ENCODE measurements at places on chromosomes 2 and 18.

GRCh38 chr2:158144914-158145625, 43.4 kb downstream of the UPP2 start:
- DNase-seq: no peak

GRCh38 chr18:52344881-52345280, 4.9 kb downstream of the DCC start:
- DNase-seq: no peak

- DNase-seq: no peak
Observed at GRCh38 chr2:63051042-63051794, 588 bp downstream of the OTX1 start.

GRCh38 chr18:67216846-67217245, 299.7 kb downstream of the DSEL start:
- no peak for DNase-seq

- DNase-seq: no peak
Observed at GRCh38 chr18:8279781-8280330, 329.4 kb upstream of the RAB12 start.

GRCh38 chr2:237256887-237257286, 157.1 kb downstream of the COL6A3 start:
- peak; percentile 37 for DNase-seq

GRCh38 chr2:177014946-177015345, 197.6 kb upstream of the HNRNPA3 start:
- no peak for DNase-seq

DNA sequence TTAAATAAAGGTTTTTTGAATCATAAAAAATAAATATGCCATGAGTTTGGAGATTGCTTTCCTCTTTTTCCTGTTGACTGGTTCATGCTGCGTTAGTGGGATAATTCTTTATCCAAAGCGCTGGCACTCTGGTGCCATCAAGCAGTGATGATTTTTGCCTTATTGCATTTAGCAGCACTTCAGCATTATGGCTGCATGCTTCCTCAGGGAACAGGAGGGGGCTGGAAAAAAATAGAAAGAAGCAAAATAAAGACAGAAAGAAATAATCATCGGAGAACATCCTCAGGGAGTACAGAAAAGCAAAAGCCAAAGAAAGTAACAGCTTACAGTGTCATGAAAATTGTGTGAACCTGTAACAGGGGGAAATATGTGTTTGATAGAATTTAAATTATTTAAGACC, 1408.2 kb upstream of the PIK3C3 start:
- DNase-seq: no peak

GRCh38 chr18:61466736-61467135, 133.5 kb downstream of the CDH20 start:
- no peak for DNase-seq

- DNase-seq: no peak
Observed at GRCh38 chr2:176025932-176026331, 23.9 kb upstream of the LNPK start.

GRCh38 chr2:64979744-64980143, 9.5 kb upstream of the SLC1A4 start:
- no peak for DNase-seq

- DNase-seq: peak; percentile 8
Observed at GRCh38 chr2:203878063-203878462, 10.5 kb downstream of the CTLA4 start.

DNA sequence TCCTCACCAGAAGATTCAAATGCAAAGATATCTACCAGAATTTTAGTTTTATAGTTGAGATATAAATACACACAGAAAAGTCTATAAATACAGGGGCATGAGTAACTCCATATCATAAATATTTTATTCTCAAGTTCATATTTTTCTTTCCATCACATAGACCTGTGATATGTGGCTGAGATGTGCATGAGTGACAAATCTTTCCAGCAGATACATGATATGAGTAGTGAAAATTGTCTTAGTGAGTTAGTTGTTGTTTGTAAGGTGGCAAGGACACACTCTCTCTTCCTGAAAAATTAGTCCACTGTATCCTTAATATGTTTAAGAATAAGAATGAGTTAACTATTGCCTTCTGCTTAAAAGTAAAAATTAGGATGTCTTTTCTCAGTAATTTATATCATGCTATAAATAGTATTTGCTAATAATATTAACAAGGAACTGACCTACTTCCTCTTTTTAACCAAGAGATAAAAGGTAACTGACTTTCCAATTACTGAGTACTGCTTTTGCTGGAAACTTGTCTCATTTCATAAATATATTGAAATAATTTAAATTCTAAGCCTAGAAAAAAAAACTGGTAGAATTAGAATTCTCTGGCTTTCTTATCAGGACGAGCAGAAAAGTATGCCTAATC, 85.2 kb upstream of the SESTD1 start:
- DNase-seq: no peak

GRCh38 chr2:240437861-240438809, 2.7 kb downstream of the GPC1 start:
- DNase-seq: no peak

GRCh38 chr2:169158874-169159273, 89.5 kb downstream of the DHRS9 start:
- DNase-seq: no peak

- DNase-seq: no peak
Observed at GRCh38 chr2:204108781-204109295, 172.3 kb downstream of the ICOS start.

- DNase-seq: peak; percentile 51
Observed at GRCh38 chr18:31598021-31598805, 6.5 kb downstream of the TTR start.

- DNase-seq: no peak
Observed at GRCh38 chr2:207284556-207285472, 119.1 kb upstream of the KLF7 start.

DNA sequence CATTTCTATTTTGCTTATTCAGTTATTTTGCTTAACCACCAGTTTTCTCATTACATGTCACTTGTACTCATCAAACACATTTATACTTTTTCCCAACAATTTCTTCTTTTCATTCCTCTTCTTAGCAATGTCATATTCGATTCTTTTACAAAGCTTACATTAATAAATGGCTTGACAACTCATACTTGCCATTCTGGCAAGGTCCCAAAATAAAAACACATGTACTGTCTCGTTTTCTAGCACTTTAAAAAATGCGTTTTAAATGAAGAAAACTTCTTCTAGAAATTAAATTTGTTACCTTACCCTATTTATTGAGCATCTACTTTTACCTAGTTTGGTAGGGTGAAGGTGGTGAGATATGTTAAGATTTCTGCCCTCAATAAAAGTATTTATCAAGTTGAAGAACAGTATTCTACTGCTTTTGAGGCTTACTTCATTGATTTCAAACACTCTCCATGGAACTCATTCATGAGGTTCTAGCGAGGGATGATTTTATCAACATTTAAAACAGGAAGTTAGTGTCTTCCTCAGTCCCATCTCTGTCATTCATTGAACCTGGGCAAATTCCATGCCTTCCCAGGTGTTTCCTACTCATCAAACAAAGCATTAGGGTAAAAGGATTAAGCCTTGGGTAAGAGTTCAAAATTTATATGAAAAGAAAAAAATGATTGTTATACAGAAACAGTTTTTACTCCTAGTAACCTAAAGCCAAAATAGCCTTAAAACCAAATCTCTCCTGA, 52.6 kb downstream of the CALCRL start:
- no peak for DNase-seq

DNA sequence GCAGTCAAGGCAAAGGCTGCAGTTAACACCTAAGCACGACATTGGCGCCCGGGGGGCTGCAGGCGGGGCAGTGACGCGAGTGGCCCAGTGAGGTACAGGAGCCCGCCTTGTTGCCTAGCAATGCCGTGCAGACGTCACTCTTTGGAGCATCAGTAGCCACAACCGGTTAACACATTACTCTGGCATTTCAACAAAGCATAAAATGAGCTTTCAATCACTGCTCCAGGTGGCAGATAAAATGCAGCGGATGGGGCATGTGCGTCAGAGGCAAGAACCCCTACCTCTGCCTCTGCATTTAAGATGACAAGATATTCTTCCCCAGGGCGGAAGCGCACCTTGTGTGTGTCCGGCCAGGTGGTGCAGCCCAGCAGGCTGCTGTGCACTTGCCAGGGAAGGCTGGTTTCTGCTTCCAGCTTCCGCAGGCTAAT, 139.4 kb downstream of the MTCL1 start:
- peak; percentile 72 for DNase-seq

DNA sequence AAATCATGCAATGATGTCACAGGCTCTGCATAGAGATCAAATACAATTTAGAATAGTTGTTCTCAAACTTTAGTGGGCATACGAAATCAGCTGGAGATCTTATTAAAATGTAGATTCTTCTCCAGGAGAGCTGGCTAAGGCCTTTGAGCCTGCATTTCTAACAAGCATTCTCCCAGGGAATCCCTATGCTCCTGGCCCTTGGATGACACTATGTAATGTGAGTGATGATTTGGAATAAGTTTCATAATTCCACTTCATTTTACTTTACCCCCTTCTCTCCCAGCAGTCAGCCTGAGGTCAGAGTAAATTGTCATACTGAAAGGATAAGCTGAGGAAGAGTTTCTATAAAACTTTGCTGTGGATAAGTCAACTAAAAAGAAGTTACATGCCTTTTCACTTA, 189.1 kb downstream of the UBE2E3 start:
- DNase-seq: no peak

DNA sequence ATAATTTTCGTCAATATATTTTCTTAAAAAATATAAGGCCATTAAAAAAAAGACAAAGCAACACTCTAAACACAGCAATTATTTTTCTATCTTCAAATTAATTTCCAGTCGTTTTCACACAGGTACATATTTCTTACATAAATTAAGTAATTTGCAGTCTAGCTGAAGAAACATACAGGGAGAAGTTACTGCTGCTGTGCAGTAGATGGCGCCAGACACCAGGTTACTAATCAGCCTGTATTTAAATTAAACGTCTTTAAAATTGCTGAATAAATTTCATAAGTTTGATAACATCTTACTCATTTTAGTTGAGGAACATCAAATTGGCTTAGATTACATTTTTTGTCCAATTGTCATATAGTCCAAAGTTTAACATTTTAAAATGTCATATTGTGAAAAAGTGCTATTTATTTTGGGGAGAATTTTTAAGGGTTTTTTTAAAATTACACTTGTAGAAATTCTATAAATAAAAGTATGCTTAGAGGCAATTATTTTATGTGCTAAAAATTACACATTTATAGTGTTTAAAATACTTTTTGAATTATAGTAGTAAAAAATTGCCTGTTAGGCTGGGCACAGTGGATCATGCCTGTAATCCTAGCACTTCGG, 88.4 kb downstream of the PMAIP1 start:
- peak; percentile 50 for DNase-seq

GRCh38 chr2:24221343-24222050, 46.6 kb downstream of the FAM228A start:
- no peak for DNase-seq

- peak; percentile 94 for DNase-seq
Observed at GRCh38 chr2:58042486-58042970, 4.1 kb upstream of the VRK2 start.

DNA sequence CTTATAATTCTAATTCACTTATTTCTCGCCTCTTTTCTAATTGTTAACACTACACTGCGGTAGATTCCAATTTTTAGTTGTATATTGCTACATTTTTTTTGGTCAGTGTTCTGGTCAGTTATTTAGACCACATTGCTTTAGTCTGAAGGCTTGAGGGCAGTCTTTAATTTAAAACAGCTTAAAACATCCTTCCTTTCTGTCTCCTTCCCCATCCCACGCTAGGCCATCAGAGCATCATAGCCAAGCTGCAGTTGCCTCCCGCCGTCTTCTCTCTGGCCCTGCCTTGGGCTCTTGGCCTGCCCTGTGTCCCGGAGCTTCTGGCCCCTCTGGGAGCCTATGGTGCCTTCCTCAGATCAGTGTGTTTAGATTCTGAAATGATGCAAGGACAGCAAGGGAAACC, 52.6 kb upstream of the GLI2 start:
- DNase-seq: no peak

GRCh38 chr2:1947316-1947715, 203.0 kb upstream of the PXDN start:
- no peak for DNase-seq

DNA sequence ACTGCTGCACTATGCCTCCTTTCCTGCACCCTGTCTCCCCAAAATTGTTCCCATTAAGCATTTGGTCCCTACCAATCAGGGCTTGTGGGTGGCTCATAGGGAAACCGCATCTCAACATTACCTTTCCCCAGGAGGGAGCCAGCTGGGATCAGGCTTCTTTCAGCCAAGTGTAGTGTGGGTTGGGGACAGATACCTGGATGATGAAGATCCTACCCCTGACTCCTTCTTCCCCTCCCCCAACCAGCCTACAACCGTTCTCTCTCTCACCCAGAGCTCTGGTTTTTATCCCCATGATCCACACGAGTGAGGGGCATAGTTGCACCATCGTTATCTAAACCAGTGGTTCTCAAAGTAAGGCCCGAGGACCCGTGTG, 40.0 kb downstream of the ACOXL start:
- no peak for DNase-seq

GRCh38 chr2:230636684-230637271, 75.9 kb upstream of the CAB39 start:
- DNase-seq: no peak

- DNase-seq: no peak
Observed at GRCh38 chr2:99597616-99598015, 107.8 kb upstream of the REV1 start.

GRCh38 chr18:25365242-25365641, 13.3 kb upstream of the ZNF521 start:
- no peak for DNase-seq

DNA sequence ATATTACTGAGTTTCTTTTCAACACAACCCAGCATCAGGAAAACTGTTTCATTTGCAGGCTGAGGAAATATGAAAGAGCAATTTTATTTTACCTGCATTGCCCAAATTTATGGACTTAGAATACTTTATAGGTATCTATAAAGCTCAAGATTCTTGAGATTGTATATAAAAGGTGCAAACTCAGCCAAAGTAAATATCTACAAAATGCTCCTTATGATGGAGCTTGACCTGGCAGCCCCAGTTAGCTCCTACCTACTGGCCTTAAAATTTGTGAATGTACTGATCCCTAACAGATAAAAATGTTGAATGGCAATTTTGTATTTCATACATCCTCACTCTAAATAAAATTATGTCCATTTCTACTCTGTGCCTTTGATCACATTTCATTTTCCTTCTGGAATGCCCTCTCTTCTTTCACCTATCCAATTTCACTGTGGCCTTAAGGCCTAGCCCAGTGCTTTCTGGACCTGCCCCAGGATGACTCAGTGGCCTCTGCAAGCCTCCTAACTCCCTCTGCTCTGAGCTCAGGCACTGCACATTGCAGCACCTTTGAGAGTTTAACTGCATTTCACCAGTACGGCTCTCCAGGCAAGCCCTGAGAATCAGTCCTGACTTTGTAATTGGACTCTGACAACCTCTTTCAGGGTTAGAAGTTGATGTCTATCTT, 125.9 kb downstream of the ANTXR1 start:
- DNase-seq: peak; percentile 89
